NCI-H446 treated with DMSO at 0.1 percent for 48 hours (cell line): ENCODE measurements at places on chromosomes 16 and 17.

DNA sequence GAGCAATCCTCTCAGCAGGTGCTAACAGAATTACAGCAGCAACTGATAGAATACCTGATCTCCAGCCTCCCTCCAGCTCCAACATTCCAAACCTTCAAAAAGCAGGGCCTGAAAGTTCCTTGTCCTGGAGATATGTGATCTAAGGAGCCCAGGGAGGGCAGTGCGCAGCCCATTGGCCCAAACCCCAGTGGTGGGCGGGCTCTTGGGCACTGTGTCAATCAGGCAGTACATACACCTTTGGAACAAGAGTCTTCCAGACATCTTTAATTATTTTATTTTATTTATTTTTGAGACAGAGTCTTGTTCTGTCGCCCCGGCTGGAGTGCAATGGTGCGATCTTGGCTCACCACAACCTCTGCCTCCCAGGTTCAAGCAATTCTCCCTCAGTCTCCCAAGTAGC is 24.2 kb downstream of the SLC12A3 start:
- DNase-seq, result no peak

DNA sequence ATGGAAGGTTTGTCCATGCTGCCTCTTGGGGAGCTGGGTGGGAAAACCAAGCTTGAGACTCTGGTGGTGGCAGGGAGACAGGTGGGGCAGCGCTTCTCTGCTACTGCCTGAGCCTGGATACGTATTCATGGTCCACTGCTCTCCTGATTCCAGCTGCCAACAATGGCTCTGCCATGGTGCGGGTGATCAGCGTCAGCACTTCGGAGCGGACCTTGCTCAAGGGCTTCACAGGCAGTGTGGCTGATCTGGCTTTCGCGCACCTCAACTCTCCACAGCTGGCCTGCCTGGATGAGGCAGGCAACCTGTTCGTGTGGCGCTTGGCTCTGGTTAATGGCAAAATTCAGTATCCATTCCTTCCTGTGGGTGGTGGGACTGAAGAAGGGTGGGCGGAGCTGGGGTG is 4.2 kb downstream of the EDC4 start:
- DNase-seq, result no peak

GRCh38 chr17:73485130-73485529 is 159.1 kb downstream of the SDK2 start:
- DNase-seq, result no peak

- DNase-seq, result no peak
These were observed 5.8 kb upstream of the UNK start for GRCh38 chr17:75778861-75779249.

GRCh38 chr17:28519236-28519635 is 13.1 kb downstream of the FOXN1 start:
- no peak for DNase-seq

- peak; percentile 30 for DNase-seq
These were observed 23.0 kb downstream of the RARA start for GRCh38 chr17:40331743-40332641.

GRCh38 chr17:17134957-17135333 is 71.2 kb downstream of the PLD6 start:
- DNase-seq, result peak; percentile 43

- DNase-seq, result no peak
These were observed 15.5 kb upstream of the NAGLU start for GRCh38 chr17:42520540-42520951.

DNA sequence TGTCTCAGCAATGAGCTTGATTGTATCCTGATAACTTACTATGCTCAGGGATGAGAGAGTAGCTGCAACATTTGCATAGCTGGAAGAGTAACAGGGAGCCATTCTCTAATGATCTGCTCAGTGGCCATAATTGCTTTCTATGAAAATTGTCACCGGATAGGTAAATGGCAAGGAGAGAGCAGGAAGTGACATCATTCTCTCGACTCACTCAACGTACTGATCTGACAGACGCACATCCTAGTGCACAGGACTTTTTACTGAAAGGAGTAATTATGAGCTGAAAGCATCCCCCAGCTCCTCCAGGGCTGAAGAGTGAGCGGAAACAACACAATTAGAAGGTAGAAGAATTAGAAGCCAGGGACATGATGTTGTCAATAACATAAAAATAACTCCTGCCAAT is 71.8 kb downstream of the IRX5 start:
- no peak for DNase-seq

- no peak for DNase-seq
These were observed at the start of gene CTF1 for GRCh38 chr16:30896261-30896888. Gene CTF1 (plus strand): TSS chr16:30896614. CDS start chr16:30896644, 30 bp downstream.

DNA sequence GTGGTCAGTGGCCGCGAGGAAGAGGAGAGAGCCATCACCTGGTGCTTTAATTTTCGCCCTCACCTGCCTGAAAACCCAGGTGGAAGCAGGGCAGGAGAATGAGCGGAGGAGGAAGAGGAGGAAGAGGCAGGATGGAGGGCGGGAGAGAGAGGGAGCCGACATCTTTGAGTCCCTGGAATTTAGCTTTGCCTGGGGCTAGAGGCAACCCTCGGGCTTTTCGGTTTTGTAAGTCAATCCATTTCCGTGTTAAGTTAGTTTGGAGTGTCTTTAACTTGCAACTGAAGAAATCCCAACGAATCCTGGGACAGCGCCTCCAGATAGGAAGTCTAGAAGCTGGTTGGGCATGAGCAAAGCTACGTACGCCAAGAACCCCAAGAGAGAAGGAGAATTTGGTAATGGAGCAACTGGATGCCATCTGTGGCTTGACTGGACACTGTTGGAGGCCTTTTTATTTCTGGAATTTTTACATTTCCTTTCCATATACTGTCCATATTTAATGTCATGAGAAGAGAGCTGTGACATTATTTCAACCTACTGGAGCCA is 36.9 kb upstream of the ATP2A3 start:
- DNase-seq, result no peak

- no peak for DNase-seq
These were observed 169.2 kb downstream of the HAPSTR1 start for GRCh38 chr16:9260666-9261065.

DNA sequence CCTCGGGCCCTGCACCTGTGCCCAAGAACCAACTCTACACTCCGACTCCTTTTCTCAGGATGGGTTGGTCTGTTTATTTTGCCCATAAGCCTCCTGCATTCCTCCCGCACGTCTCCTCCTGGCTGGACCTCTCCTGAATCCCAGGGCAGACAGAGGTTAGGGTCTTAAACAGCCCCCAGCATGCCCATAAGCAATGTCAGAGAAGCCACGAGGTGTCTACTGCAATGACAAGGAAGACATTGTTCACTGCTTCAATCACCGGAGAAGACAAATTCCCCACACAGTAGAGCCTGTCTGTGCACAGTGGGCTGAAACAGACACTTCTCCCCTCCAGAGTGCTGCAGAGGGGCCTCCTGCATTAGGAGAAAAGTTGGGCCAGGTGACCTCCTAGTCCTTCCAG is 230.6 kb upstream of the RPL38 start:
- no peak for DNase-seq

- no peak for DNase-seq
These were observed 492 bp downstream of the SLC25A39 start for GRCh38 chr17:44324092-44324570.

DNA sequence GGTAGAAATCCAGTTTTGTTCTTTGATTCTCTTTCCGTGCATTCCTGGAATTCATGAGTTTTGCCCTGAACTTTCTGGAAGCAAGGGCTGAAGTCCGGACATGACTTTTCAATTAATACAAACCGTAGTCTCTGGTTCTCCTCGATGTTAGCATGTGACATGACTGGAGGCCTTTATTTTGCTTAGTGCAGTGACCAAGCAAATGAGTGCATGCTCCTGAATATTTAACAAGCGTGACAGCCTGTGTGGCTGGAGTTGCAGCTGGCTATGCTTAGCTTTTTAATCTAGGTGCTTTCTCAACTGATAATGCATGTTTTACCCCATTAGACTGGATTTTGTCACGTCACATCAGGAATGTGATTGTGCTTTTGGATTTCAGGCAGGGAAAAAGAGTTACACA is 302.1 kb downstream of the MAP2K6 start:
- no peak for DNase-seq

GRCh38 chr16:28317040-28317880 is 24.9 kb downstream of the SBK1 start:
- DNase-seq, result no peak

DNA sequence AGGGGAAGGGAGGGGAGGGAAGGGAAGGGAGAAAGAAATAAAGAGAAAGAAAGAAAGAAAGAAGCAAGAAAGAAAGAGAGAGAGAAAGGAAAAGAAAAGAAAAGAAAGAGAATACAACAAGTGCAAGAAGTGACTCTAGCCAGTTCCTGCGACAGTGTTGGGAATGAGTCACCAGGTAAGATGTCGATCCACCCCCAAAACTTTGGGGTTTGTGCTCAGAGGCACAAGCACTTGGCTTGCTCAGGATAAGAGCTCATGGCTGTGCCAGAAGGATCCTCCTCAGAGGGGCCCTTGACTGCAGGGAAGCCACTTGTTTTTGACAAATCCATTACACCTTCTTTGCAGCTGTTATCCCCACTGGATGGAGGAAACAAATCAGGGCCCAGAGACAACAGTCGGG is 137.7 kb downstream of the TMEM132E start:
- DNase-seq, result no peak

- DNase-seq, result no peak
These were observed 188.2 kb upstream of the HSBP1 start for GRCh38 chr16:83619381-83620150.

DNA sequence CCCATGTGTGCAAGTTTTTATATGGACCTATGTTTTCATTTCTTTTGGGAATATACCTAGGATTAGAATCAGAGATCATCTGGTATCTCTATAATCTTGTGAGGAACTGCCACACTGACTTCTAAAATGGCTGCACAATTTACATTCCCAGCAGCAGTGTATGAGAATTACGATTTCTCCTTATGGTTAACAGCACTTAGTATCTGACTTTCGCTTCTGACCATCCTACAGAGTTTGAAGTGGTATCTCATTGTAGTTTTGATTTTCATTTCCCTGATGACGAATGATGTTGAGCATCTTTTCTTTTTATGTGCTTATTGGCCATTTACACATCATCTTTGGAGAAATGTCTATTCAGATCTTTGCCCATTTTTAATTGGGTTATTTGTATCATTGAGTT is 10.0 kb downstream of the C16orf96 start:
- no peak for DNase-seq

DNA sequence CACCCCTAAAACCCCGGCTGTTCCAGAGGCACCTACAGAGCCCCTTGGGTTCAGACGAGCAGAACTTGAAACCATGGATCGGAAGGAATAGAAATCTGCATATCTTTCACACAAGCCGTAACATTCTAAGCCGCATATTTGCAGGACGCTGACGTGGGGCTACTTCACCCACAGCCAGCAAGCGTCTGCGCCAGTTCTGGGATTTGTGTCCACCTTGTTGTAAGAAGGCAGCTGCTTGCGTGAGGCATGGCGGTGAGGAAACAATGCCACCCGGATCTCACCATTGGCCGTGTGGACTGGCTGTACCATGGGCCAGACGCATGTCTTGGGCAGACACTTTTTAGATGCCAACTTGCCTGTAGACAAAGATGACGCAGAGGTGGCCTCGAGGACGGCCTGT is 34.5 kb downstream of the TNFRSF13B start:
- DNase-seq, result no peak

GRCh38 chr16:65285128-65286048 is 163.5 kb upstream of the CDH11 start:
- DNase-seq, result no peak

DNA sequence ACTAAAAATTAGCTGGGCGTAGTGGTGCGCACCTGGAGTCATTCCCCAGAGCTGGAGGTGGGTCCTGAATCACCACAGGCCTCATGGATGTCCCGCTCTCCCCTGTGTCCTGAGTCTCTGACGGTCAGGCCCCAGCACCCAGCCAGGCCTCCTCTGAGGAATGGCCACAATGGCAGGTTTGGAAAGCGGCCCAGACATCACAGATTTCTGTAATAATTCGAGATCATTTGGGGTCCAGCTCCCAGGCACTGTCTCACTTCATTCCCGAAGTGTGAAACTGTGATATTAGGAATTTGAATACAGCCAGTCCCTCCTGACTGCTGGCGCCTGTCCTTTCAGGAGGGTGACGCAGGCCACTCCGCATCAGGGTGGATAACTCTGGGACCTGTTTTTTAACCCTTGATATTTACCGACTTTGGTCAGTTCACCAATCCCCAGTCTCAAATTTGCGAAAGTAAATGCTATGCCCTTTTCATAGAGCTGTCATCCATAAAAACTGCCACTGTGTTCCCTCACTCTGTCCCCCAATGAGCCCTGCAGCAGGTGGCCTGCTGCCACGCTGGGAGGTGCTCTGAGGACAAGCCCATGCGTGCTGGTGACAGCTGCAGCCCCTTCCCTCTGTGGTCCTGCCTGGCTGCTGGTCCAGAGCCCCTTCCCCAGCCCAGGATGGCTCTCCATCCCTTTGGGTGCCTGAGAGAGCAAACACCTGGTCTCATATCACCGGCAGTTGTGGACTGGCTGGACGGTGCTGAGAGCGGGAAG is 28.3 kb upstream of the RPTOR start:
- no peak for DNase-seq

DNA sequence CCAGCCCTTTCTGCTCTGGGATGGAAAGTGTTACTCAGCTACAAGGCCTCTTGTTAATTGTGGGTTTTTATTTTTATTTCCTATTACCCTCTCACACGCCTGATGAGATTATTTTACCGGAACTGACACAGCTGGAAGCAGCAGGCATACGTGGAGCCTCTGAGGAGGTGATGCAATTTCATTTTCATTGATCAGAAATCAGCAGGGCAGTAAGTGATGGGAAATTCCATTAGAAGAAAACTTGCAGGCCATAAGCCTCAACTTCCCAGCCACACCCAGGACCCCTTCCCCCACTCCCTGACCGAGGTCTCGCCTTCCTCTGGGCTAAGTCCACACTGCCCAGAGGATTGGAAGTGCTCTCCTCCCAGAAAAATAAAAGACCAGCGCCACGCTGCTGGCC is 69.7 kb downstream of the ZFHX3 start:
- DNase-seq, result no peak

GRCh38 chr16:29141586-29142324 is 156.9 kb downstream of the LAT start:
- DNase-seq, result no peak

DNA sequence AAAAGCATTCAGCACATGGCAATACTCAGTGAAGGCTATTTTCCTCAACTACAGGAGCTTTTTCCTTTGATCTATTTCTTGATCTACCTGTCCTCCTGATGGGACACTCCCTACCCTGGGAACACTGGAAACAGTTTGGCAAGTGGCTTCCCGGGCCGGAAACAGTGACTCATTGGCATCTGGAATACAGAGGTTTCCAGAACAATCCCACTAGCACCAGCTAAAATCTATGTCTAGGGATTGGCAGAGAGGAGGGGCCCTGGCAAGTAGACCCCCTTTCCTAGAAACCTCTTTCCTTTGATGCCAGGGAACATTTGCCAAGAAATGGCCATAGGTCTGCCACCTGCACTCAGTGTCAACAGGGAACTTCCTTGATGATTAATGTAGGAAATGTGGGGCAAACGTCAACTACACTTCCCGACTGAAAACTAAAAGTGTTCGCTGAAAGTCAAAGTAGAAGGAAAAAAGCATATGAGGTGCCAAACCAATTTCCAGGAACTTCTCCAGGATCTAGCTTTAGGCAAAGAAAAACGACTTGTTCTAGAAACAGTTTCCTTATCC is 30.4 kb upstream of the FBXW10B start:
- DNase-seq, result no peak

GRCh38 chr16:67025210-67025550 is 3.8 kb upstream of the CBFB start:
- no peak for DNase-seq
